ENCODE measurements at places on chromosomes 2 and 18.

DNA sequence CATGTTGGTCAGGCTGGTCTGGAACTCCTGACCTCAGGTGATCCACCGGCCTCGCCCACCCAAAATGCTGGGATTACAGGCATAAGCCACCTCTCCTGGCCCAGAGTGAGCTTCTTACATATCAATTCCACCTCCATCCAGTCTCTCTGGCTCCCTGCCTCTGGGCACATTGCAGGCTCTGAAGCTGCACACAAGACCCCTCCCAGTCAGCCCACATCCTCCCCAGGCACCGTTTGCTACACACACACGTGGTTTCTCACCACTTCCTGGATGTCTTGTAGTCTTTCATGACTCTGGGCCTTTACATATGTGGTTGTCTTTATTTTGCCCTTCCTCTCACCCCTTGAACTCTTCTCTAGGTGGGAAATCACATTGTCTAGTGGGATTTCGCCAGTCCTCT is 64.0 kb upstream of the CABLES1 start:
- no peak for DNase-seq

GRCh38 chr2:239797316-239797715 is 227.8 kb downstream of the NDUFA10 start:
- no peak for DNase-seq

GRCh38 chr2:96531366-96531765 is 5.2 kb upstream of the ARID5A start:
- no peak for DNase-seq

GRCh38 chr18:32092422-32093101 is 888 bp downstream of the RNF138 start:
- peak; percentile 96 for DNase-seq

GRCh38 chr2:153235516-153235915 is 243.0 kb downstream of the RPRM start:
- DNase-seq: no peak

Measured in NCI-H1417 treated with DMSO at 0.1 percent for 48 hours (cell line).